CD4-positive, alpha-beta T cell treated with Interleukin-17A for 1 hour (primary cell): ENCODE measurements at places on chromosomes 12 and 14.

DNA sequence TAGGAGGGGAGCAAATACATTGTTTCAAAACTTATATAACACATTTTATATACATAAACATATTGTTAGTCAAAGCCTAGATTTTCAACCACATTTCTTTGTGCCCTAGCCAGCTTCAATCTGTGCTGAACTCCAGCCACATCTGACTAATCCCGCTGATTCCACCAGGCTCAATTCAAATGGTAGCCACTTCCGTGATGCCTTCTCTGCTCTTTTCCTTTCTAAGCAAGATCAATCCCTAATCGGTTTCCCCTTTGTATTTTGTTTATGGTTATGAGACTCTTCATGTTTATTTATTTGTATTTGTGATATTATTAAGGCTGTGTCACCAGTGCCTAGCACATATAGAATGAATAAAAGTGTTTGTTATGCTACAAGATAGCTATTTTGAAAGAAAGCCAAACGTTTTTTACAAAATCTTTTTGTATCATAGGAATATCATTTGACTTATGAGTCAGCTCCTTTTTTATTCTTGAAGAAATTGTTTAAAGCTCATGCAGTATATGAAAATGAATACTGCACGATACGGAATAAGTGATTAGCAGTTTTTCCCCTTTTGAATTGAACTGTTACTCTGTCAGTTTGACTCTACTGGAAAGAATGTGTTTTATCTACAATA lies 110.2 kb downstream of the PLEKHA5 start:
- no peak for DNase-seq

DNA sequence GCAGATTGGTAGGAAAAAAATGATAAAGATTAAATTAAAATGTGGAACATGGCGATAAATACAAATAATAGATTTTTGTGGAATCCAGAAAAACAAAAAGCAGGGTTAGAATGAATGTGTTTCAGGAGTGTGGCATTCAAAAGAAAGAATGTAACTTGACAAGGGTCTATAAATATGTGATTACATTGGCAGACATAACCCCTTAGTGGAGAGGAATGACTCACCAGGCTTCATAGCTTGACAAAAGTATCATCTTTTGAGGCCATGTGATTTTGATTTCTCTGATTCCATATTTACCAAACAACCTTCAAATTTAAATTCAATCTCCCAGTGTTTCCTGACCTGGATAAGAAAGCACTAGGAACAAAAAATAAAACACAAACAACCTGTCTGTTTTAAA lies 24.4 kb upstream of the MGST1 start:
- DNase-seq, result no peak

DNA sequence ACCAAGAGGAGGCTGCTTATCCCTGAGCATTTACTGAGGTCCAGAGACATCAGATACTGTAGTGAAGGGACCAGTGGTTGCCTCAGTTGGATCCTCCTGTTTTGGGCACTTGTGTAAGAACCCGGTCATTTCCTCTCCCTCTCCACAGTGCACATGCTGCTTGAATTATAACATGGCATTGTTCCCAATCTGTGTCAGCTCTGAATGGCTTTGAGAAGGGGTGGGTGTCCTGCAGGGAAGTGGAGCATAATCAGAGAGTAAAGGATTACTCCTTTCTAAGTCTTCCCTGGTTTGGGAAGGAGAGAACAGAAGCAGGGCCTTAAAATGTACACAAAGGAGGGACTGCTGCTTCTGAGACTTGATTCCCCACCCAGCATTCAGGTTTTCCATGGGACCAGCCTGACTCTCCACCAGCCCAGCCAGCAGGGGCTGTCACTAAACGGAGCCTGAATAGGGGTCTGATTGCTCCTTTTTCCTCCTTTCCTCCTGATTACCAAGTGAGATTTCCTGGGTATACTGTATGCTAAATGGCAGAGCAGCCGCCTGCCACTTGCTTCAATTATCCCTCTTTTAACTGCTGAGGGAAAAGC lies 78.4 kb downstream of the NRXN3 start:
- DNase-seq, result no peak

DNA sequence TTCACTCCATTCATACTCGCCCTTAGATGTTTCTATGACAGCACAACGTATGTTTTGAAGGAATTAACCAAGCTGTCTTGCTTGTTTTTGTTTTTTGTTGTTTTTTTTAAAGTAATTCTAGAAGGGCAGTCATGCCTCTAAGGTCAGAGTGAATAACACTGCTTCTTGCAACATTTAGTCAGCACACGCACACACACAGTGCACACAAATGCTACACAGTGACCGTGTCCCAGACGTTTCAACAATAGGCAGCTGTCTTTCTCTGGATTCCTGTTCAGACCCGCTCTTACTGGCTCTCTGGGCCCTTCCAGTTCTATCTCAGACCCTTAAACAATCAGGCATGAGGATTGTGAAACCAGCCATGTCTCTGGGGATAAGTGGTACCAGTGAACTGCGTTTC lies 351.0 kb upstream of the FKBP4 start:
- DNase-seq, result no peak

DNA sequence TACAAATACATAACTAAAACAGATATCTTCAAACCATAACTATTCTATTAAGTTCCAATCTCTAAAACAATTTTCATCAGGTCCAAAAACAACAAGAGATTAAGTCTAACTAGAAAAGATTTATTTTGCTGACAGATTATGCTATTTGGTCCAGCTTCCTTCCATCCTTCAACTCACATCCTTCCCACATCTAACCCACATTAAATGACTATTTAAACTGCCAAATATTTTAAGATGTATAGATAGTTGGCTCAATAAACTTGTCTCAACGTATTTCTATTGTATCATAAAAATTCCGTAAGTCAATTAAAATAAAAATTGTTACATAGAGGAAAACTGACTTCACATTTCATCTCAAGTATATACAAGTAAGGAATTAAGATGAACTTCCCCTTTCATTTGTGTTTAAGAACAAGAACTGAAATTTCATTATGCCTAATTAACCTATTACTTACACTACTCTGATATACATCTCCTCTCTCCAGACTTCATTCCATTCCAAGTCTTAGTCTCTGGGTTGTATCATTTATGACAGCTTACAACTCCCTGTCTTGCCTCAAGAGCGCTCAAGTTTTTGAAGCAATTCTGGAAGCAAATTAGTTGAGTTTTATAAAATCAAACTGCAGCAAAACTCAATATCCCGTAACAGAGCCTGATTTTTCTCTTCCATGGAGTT lies 25.4 kb downstream of the PAWR start:
- DNase-seq, result no peak

- no peak for DNase-seq
Observed at GRCh38 chr12:2417481-2418160, 364.8 kb downstream of the CACNA1C start.
